ENCODE measurements at places on chromosomes 13 and 19.

DNA sequence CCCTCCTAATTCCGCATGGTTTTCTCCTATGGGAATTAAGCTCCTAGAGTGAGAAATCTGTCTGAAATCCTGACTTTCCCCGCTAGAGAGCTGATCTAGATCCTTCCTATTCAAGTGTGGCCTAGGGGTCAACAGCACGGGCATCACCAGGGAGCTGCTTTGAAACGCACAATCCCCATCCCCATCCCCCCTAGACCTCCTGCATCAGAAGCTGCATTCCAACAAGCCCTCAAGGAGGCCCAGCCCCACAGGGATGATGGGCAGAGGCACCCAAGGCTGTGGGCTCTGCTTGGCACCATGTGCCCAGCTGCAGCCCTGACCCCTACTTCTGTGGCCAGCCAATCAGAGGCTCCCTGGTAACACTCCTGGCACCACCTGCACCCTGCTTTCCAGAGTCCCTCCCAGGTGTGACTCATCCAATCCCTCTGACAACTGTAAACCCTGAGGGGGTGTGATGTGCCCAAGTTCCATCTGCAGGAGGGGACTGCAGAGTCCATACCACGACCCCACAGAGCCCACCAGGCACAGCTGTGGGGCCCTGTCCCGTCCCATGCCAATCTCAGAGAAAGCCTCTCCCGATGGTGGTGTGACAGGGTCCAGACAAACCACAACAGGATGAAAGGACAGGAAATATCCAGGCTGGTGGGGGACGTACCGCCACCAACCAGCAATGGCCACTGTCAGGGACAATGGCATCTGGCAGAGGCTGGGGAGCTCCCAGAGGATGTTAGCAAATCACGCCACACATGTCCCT, 19.8 kb upstream of the SLC35E1 start:
- no peak for DNase-seq

DNA sequence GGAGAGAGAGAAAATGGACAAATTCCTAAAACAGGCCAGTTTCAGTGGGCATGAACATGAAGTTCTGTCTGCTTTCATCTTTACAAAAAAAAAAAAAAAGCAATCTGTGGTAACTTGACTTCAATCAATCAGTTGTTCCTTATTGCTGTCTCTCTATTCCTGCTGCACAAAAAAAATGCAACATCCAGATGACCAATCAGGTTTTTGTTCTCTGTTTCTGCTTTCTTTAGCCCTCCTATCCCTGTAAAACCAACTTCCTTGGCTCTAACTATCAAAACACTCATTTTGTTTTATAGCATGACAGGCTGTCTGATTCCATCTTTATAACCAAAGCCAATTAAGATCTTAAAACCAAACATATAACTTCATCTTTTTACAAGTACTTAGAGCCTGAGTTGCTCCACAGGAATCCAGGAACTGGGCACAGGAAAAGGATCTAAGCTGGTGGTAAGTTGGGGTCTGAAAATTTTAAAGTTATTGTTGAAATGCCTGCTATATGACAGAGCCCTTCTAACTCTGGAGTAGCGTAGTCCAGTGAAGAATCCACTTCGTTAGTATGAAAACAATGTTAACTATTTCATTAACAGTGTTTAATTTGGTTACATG, at the start of gene FPR3:
FPR3 (plus strand) TSS at position 273 of the 606 bp plus-strand sequence. CDS start 28,592 bp downstream, outside the sequence.
- DNase-seq: no peak

- no peak for DNase-seq
Measured at GRCh38 chr19:2385053-2385721, 25.1 kb downstream of the TMPRSS9 start.

DNA sequence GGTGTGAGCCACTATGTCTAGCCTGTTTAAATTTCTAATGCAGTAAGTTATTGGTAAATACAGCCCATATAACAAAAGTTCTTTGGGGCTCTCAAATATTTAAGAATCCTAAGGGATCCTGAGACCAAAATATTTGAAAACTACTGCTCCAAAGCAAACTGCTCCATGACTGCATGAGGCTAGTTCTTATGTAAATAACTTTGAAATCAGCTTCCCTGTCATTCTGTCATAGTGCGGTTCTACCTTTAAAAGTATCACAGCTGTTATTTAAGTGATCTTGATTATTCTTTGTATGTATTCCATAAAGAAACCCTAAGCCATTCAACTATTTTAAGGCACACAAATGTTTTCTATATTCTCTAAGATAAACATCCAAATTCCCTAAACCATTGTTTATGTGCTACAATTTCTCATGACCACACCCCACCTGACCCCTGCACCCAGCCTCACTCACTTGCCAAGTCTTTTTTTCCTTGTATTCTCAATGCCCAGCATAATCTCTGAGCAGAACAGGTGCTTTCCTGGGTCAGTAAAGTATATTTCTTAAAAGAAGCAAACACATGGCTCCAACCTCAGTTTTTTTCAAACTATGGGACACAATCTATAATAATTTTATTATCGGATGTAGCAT, 146.6 kb downstream of the RNF17 start:
- no peak for DNase-seq

DNA sequence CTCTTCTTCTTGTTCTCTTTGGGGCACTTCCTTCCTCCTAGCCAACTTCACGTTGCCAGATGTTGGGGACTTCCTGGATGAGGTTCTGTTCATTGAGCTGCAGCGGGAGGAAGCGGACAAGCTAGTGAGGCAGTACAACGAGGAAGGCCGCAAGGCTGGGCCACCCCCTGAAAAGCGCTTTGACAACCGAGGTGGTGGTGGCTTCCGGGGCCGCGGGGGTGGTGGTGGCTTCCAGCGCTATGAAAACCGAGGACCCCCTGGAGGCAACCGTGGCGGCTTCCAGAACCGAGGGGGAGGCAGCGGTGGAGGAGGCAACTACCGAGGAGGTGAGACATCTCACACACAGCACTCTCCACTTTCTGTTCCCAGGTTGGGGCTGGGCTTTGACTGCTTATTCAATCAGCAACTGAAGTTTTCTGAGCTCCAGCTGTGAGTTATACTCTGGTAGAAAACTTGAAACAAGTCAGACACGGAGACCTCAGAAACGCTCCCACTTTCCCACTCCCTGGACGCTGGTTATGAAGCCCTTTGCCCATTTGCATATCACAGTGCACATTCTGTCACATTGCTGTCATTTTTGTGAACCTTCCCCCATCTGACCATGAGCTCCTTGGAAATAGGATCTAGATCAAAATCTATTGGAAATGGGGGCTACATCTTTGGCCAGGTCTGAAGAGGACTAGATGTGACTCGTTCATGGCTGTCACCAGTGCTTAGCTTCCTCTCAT, 7.2 kb upstream of the CCDC97 start:
- DNase-seq: no peak

DNA sequence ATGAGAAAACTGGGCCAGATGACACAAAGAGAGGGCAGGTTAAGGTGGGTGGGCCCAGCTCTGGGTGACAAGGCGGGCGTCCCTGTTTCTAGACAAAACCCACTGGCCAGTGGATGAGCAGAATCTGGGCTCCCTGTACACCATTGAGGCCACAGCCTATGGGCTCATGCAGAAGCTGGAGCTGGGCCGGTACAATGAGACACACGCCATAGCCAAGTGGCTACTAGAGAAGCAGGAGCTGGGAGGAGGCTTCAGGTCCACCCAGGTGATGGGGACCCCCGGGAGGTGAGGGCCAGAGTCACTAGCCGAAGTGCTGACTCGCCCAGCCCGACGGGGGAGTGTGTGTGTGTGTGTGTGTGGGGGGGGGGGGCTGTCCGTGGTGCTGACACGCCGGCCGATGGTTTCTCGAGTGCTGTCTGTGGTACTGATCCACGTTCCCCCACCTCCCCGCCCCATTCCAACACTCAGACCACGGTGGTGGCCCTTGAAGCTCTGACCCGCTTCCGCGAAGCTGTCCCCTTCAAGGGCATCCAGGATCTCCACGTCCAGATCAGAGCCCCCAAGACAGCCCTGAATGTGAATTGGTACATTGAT, 24.3 kb upstream of the SHFL start:
- DNase-seq: no peak
